Stimulated activated CD4-positive, alpha-beta T cell treated with anti-CD3 and anti-CD28 coated beads, Interleukin-15, amount 100 ng/mL, for 1 hour (primary cell): ENCODE measurements at places on chromosomes 2 and 18.

DNA sequence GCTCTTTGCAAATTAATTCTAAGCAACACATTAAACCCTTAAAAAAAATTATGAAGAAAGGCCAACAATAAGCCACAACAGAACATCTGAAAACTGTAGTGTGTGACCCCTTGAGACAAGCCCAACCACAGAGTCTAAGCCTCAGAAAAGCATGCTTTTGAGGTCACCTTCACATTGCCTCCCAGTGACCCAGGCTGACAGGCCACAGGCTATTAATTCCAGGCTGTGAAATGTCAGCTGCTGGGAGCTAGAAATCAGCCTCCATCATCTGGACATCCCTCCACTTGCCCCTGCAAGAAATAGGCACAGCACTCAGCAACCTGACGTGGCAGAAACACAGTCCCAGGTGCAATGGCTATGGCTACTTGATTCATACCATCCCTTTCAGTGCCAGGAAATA is 179.4 kb upstream of the ZFP36L2 start:
- DNase-seq = no peak

- no peak for DNase-seq
Measured at GRCh38 chr2:46435796-46436360, 43.5 kb upstream of the TMEM247 start.

- DNase-seq = no peak
Measured at GRCh38 chr18:30254331-30254730, 788.2 kb downstream of the DSC3 start.

- no peak for DNase-seq
Measured at GRCh38 chr2:96103761-96104486, 12.4 kb downstream of the ADRA2B start.

- no peak for DNase-seq
Measured at GRCh38 chr2:170262806-170263205, 84.9 kb downstream of the MYO3B start.

- no peak for DNase-seq
Measured at GRCh38 chr2:25063876-25064660, 22.2 kb downstream of the EFR3B start.

DNA sequence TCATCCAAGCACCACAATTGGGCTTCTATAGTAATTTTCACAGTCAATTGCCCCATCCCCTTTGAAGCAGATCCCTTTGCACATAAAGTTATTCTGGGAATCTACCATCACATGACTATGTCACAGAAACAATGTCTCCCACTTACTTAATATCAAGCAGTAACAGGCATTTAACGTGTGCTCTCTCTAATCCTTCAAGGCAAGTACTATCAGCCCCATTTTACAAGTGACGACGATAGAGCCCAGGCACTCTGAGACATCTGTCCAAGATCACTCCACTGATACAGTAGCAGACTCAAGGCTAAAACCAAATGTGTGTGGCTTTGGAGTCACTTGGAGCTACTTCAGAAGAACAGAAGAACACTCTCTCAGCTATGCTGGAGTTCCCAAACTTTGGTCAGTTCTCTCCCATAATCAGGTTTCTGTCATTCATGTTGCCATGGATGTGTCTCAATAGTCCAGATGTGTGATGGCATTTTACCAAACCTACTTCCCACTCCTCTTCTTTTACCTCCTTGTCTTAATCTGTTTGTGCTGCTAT is 39.7 kb downstream of the PID1 start:
- no peak for DNase-seq
